ENCODE measurements at places on chromosomes 7 and 10. TPM values are rescaled to one million over a fixed set of nuclear protein-coding genes. Genes with fewer than 3 reads are reported as not detected.

- peaks cover 30% of the 10 kb centered on the region for H3K36me3 ChIP-seq
- H3K4me3 ChIP-seq, result no peak overlapping the region
- H3K27me3 ChIP-seq, result no peaks in the 10 kb centered on the region
- H3K4me1 ChIP-seq, result no peaks in the 10 kb centered on the region
- no peak for DNase-seq
Observed at GRCh38 chr7:131493081-131493480, 63.3 kb downstream of the PODXL start.

GRCh38 chr10:85612378-85612775, 754.2 kb downstream of the GRID1 start:
- no peaks in the 10 kb centered on the region for H3K4me1 ChIP-seq
- no peak overlapping the region for H3K4me3 ChIP-seq
- peak; percentile 24 for DNase-seq
- H3K36me3 ChIP-seq, result no peaks in the 10 kb centered on the region

SEMA3E gene
- 294 TPM for total RNA-seq

PNLIPRP3 gene
- total RNA-seq, result not detected

GRCh38 chr7:16581286-16581685, 54.7 kb downstream of the LRRC72 start:
- no peak overlapping the region for H3K27ac ChIP-seq
- no peak overlapping the region for H3K4me3 ChIP-seq
- H3K27me3 ChIP-seq, result no peaks in the 10 kb centered on the region
- H3K36me3 ChIP-seq, result no peaks in the 10 kb centered on the region
- H3K4me1 ChIP-seq, result no peaks in the 10 kb centered on the region

- no peaks in the 10 kb centered on the region for H3K27me3 ChIP-seq
- no peaks in the 10 kb centered on the region for H3K36me3 ChIP-seq
- no peak overlapping the region for H3K27ac ChIP-seq
- no peak overlapping the region for H3K4me3 ChIP-seq
- no peak for DNase-seq
Observed at GRCh38 chr10:119377451-119377957, 165.0 kb downstream of the RGS10 start.

Data from endodermal cell (in vitro differentiated cells).